ENCODE measurements at places on chromosomes 4 and X. TPM values are rescaled to one million over a fixed set of nuclear protein-coding genes. Genes with fewer than 3 reads are reported as not detected.

The TET2 gene
- total RNA-seq, result 36.7 TPM

The ARHGAP24 gene
- 53.9 TPM for total RNA-seq

The UGT2B10 gene
- not detected for total RNA-seq

- DNase-seq, result no peak
These were observed 813.7 kb upstream of the HS3ST1 start for GRCh38 chr4:12242354-12242753.

GRCh38 chr4:36322921-36323354 lies 41.5 kb downstream of the DTHD1 start:
- no peak for DNase-seq

DNA sequence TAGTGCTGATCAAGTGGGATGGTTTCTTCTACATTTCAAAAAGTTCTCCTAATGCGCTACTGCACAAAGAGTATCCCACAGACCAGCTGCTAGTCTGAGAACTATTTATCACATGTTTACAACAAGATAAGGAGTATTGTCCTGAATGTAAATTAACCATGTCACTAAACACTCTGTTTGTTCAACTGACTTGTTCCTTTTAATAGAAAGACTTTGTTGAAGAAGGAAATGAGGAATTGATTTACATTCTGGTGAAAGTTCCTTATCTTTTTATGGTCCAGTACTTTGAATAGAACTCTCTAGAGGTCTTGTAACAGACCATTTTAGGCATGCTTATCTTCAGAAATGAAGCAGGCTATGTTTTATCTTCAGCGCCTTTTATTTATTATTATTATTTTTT lies 67.3 kb upstream of the IL13RA1 start:
- DNase-seq, result no peak

Data from omental fat pad (tissue), 4 donors.